ENCODE measurements at places on chromosomes 7 and 10.

DNA sequence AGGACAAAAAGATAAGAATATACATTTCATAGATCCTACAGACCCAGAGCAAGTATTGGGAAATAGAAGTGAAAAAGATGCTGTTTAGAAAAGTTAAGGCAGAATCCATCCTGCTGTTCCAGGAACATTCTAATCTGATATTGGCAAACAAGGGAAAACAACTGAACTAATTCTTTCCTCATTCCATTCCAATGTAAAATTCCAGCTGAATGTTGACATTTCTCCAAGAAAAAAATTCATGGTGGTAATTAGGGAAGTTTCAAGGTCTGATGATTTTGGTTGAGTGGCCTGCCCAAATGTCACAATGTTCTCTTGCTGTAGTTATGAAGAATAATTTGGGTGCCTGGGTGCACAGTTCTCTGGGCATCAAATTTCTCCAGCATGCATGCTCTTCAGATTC lies 15.2 kb downstream of the PIP start:
- DNase-seq, result no peak

GRCh38 chr7:78489476-78490240 lies 691.1 kb downstream of the PHTF2 start:
- no peak for DNase-seq

GRCh38 chr10:49225218-49225876 lies 37.2 kb upstream of the TMEM273 start:
- DNase-seq, result no peak

DNA sequence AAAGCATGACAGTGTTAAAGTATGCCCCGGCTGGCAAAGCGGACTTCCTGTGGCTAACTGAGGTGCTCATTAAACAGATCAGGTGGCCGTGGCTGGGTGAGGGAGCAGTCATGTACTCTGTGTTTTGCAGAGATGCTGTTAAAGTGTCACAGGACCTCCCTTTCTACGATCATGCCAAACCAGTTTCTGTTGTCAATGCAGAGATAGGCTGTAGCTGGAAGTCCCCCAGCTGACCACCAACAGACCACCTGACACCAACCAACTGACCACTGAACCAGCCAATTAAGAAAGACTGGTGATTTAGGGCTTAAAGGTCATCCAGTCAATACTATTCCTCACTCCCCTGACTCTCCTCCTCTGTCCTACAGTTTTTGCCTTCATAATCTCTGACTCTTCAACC lies 431.1 kb upstream of the LRGUK start:
- DNase-seq, result no peak

- no peak for DNase-seq
These were observed 27.9 kb downstream of the ZNF783 start for GRCh38 chr7:149289856-149290255.

- DNase-seq, result no peak
These were observed 102.2 kb upstream of the NANOS1 start for GRCh38 chr10:118927321-118927720.

Data from activated T-cell treated with anti-CD3 and anti-CD28 coated beads, Interleukin-2, amount 50 U/mL, for 1 hour (primary cell).